ENCODE measurements at places on chromosomes 16 and 17.

DNA sequence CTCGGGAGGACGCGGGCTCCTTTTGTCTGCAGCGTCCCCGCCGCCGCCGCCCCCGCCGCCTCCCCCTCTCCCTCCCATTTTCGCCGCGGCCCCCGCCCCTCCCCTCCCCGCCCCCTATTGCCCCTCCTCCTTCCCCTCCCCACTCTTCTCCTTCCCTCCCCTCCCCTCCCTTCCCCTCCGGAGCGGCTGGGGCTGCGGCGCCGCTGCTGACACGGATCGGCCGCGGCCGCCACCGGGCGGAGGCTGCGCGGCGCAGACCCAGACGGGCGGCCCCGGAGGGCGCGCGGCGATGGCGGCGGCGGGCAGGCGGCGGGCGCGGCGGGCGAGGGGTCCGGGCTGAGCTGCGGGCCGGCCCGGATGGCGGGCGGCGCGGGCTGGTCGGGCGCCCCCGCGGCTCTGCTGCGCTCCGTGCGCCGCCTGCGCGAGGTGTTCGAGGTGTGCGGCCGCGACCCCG is at the start of gene RAB11FIP4:
Gene RAB11FIP4, plus strand, starts transcription at position 180 of the 454 bp plus-strand sequence. Its CDS starts 178 bp downstream, at position 358.
- peak; percentile 64 for DNase-seq

GRCh38 chr16:64742455-64743223 is 379.2 kb downstream of the CDH11 start:
- DNase-seq, result no peak

- DNase-seq, result peak; percentile 14
Observed at GRCh38 chr16:35752773-35753558, 2293.6 kb downstream of the TP53TG3F start.

DNA sequence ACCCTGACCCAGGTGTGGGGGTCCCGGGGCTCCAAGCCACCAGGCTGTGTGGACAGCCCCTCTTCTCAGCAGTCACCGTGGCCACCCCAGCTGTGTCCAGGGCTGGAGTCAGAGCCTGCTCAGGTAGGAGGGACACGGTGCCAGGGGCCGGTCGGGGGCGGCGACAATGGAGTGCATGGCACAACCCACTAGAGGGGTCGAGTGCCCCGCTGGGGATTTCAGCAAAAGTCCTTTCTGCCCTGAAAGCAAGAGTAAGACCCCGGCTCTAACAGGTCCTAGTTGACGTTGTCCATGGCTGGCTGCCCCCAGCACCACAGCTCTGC is 11.3 kb downstream of the UTS2R start:
- no peak for DNase-seq

GRCh38 chr16:49596068-49596467 is 222.5 kb downstream of the C16orf78 start:
- no peak for DNase-seq

- DNase-seq, result no peak
Observed at GRCh38 chr17:27384261-27384701, 72.0 kb upstream of the KSR1 start.

GRCh38 chr17:58331815-58332777 is 3.5 kb upstream of the TSPOAP1 start:
- DNase-seq, result peak; percentile 78

DNA sequence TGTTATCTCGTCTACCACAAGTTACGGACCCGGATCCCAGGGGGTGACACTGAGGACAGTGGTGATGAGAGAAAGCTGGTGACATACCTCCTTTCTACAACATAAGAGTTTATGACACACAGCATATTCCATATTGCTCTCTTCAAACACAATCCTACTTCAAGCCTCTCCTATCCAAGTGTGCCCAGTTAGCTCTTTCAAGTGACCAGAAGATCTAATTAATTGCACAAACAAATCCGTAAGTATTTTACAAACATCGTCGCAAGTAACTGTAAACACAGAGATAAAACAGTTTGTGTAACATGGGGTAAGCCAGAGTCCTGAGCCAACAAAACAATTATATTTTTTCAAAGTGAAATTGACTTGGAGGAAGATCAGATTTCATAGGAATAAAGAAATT is 235.0 kb downstream of the CHD9NB start:
- DNase-seq, result no peak

DNA sequence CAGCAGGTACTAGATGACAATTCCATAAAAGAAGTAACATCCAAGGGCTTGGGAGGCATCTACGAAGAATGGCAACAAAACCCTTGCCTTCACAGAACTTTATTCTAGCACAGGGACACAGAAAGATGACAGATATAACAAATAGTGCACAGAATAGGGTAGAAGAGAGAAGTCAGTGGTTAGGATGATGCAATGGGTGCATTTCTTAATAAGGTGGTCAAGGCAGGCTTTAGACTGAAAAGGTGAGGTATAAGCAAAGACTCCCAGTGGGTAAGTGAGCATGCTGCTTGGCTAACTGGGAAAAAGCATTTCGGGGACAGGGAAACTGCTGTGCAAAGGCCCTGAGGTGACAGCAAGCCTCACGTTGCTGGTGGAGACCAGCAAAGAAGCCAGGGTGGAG is 175.9 kb downstream of the XYLT1 start:
- no peak for DNase-seq

- peak; percentile 28 for DNase-seq
Observed at GRCh38 chr17:69358688-69359596, 32.0 kb upstream of the ABCA5 start.

- no peak for DNase-seq
Observed at GRCh38 chr16:9054460-9054859, 37.0 kb upstream of the HAPSTR1 start.

Measured in GM13977 (cell line).